ENCODE measurements at places on chromosomes 2 and 18.

DNA sequence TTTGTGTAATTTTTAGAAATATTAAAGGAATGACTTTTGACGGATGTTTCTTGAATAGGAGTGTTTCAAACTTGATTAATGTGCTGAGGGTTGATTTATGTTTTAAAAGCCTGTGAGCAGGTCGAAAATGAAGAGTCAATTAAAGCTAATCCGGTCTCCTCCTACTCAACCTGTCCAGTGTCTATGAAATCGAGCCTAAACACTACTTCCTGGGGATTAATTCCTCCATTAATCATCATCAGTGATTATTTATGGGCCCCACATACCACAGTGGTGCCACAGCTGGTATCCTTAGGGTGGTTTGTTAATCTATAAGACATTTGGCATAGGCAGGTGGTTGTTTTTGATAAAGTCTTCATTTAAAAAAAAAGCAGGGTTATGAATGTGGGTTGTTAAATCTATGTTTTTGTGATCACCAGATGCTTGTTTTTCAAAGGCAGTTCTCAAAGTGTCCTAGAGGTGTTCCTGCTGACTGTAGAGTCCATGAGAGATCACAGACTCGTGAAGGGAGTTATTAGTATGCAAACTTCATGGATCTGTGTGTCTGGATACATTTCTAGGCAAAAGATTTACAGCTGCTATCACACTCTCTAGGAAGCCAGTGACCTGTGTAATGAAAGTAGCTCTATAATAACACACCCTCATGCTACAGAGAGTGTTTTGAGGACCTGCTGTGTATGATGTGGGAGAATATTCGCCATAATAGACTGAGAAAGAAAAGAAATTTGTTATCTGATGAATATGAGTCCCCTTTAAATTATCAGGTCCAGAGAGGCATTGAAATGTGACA lies 308.6 kb downstream of the AKAIN1 start:
- no peak for DNase-seq

DNA sequence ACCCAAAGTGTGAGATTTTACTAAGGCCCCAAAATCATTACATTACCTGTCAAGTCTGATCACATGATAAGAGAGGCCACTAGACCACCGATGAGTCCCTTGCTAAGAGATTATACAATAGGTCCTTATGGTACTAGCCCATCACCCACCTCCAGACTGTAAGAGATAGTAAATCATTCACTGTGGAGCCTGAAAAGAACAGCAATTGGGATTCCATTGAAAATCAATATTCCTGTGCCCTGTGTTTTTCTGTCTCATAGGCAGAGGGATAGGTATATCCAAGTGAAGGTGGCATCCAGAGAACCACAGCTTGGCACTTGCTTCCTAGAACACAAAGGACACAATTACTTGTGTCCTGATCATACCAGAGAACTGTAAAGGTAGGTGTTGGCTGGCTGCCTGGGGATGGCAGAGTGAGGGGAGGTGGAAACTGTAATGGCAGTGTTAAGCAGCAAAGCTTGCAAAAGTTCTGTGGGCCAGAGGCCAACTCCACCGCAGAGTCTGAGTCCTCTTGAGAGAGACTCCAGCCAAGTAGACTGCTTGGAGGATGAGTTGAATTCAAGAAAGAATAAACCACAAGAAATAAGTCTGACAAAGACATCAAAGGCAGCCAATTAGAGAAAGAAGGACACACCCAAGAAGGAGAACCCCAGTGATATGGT lies 102.0 kb upstream of the PIEZO2 start:
- no peak for DNase-seq

GRCh38 chr2:5121642-5122041 lies 570.5 kb upstream of the SOX11 start:
- DNase-seq: no peak

- DNase-seq: no peak
These were observed 107.2 kb upstream of the L3MBTL4 start for GRCh38 chr18:6521803-6522418.

GRCh38 chr18:66749030-66749429 lies 145.1 kb upstream of the CDH19 start:
- peak; percentile 57 for DNase-seq

Measured in COLO829 (cell line).